RCC 7860 (cell line): ENCODE measurements at places on chromosomes 1 and 21.

DNA sequence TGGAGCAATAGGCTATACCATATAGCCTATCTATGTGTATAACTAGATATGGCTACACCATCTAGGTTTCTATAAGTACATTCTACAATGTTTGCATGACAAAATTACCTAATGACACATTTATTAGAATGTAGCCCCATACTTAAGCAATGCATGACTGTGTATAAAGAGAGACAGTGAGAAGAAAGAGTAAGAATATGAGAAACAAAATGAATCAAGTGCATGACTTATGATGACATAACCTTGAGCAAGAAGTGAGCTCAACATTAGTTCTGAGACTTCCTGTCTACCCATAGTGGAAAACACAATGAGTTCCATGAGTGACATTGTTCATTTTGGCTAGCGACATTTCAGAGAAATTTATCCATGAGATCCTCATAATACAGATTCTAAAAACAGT, 10.1 kb downstream of the SLC44A5 start:
- no peak for DNase-seq

DNA sequence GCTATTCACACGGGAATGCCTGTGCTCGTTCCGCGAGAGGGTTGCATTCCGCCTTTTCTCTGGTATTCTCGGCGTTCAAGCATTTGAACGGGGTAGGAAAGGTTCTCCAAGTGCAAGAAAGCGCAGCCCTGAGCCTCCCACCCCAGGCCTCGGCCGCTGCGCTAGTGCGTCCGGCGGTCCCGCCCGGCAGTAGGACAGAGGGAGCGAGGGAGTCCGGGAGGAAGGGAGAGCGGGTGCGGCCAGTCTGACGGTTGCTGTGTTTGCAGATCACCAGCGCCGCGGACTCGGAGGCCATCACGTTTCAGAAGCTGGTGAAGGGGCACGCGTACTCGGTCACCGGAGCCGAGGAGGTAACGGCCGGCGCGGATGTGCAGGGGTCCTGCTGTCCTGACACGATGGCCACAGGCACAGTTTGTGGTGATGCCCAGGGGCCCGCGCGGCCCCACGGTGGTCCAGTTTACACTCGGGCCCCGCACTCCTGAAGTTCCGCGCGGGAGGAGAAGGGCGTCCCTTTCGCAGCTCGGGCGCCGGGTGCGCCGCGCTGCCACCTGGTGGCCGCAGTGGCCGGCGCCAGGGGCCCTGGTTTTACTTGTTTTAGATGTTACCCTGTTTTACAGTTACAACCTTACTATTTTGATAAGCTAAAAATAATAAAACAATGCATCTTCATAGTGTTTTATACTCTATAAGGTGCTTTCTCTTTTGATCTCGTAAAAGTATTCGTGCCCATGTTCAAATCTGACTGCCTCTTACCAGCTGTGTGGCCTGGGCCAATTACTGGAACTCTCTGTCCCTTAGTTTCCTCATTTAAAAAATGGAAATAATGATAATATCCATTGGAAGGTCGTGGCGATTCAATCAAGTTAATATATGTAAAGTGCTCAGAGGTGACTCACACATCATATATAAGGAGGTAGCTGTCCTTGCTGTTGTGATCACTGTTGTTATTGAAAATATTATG, 36.7 kb downstream of the CAPN2 start:
- no peak for DNase-seq

GRCh38 chr1:206108635-206109034, 8.6 kb downstream of the AVPR1B start:
- no peak for DNase-seq

DNA sequence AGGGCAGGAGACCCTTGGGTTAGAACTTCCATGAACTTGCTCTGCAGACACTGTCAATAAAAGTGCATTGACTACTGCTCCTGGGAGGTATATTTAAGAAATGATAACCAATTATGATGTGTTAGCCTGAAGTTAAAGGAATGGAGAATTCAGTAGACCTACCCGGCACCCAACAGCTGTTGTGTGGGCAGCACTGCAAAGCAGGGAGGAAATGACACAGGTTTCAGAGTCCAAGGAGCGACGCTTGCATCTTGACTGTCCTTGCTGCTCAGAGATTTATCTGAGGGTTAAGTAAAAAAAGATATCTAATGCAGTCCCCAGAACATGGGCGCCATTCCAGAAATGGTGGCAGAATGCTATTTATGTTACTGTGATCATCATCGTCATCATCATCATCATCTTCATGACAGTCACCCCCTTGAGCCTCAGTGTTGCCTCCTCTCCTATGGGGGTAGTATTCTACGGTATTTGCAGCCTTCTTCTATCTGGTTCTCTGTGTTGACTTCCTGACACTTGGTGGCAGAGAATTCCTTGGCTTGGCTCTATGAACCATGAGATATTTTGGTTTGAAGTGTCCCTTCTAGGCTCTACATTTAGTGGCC, 225.9 kb downstream of the KAZN start:
- no peak for DNase-seq

- DNase-seq, result no peak
Observed at GRCh38 chr1:33893147-33893830, 29.4 kb downstream of the HMGB4 start.

DNA sequence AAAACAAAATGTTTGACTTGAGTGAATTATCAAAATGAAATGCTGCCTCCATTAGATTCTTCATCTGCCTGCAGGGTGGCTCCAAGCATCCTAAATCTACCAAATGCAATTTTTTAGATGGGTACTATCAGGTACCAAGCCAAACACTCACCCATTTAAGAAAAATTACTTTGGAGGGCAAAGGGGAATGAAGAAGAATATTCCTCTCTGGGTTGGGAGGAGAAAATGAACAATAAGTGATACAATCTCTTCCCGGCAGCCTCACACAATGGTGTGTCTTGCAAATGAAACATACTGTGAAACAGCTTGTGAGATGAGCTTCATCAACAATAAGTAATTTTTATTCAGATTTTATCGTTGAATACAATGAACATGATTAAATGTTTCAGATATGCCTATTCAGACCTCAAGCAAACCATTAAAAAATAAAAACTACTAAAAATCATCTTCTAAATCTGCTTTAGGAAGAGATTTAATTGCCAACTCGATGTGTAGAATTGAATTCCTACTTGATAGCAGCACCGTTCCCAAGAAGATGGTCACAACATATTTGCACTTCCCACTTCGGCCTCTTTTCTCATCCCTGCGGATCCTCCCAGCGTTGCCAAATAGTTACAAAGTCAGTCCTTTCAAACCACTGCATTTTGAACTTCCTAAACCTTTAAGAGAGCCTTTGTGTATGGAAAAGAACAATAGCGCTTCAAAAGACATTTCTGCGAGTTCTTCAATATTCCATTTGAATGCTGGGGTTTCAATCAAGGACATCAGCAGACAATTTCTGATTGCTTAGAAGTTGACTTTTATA, 2.7 kb downstream of the DAB1 start:
- DNase-seq, result no peak

- no peak for DNase-seq
Observed at GRCh38 chr21:44021064-44021463, 9.0 kb downstream of the TRAPPC10 start.

DNA sequence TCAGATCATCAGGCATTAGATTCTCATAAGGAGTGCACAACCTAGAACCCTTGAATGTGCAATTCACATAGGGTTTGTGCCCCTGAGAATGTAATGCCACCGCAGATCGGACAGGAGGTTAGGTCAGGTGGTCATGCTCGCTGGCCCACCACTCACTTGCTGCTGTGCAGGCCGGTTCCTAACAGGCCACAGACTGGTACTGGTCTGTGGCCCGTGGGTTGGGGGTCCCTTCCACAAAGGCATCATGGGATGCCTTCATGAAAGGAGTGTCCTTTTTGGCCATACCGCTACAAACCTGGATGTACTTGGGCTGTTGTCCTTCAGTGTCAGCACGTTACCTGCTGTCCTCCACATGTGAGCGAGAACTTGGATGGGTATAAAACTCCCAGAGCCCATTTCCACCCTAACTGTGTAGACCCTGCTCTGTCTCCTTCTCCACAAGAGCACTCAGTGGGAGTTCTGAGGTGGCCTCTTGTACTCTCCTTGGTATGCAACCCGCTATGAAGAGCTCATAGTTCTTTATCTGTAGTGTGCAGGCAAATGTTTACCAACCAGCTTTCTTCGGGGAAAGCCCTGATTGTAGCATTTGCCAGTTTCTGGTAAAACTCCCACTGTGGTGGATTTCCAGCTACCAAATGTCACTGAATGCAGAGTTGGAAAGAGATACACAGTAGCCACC, 41.7 kb upstream of the SLC19A1 start:
- DNase-seq, result no peak

DNA sequence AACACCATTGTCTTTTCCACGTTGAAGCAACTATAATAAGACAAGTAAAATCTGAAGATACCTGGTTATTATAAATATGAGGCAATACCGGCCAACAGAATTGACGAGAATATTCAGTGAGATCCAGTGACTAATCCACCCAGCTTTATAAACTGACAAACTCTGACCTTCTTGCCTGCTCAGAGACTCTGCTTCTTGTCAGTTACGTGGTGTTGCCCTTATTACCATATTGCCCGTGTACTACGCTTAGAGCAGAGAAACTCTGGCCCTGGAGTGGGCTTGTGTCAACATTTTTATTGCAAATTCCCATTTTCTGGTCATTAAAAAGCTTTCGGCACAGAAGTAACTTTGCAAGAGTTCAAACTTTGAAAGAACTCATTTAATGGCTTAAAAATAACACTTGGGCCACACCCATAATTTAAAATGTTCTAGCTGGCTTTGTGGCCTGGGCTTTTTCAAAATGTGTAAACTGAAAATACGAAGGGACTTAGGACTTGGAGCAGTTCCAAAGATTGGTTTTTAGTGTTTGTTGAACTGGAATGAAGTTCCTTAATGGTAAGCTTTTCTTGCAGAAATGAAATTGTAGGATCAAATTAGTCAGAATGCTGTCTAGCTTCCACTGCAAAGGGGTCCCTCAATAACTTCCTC, 266.2 kb downstream of the LMO4 start:
- no peak for DNase-seq
